ENCODE measurements at places on chromosomes 2 and 18.
A peak's percentile ranks its signal among the peaks of the same experiment; 100 is the strongest.

DNA sequence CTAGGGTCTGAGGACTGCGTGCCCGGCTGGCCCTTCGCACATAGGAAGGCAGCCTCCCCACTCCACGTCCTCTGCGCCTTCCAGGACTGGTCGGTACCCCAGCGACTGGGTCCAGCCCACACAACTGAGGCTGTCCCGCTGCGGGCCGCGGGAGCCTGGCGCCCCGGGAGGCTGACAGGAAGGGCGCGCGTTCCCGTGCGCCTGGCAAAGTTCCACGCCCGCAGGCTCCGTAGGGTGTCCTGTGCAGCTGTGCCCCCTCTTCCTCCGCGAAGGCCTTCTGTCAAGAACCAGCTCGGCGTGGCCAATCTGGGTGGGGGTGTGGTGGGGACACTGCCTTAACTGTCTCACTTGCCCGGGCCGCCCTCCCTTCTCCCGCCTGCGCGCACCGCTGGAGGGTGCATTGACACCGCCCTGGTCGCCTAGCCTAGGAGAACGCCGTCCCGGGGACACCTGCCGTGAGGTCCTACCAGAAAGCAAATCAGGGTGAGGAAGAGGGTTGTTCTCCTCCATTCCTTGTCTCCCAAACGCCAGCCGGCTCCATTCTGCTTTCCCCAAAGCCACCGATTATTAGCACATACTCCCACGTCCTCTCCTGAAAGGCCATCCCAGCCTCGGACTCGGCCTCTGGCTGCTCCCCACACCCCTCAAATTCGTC, 618 bp upstream of the LYPD1 start:
- no peak for DNase-seq

GRCh38 chr2:163198972-163199371, 360.4 kb upstream of the KCNH7 start:
- no peak for DNase-seq

DNA sequence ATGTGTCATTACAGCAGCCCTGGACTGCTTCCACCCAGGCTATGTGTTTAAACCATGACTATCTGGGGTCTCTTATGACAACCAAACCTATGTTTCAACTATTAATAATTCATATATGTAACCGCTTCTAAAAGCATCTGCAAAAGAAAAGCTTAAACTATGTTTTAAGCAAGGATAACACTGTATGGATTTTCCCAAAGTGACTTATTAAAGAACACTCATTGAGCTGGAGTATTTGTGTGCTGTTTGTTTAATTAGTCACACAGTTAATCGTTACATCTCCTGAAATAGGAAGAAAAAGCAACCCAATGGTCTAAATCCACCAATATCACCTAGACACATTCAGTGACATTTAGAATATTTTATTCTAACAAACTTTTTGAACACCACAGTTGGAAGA, 51.3 kb downstream of the TMEM163 start:
- DNase-seq: no peak

DNA sequence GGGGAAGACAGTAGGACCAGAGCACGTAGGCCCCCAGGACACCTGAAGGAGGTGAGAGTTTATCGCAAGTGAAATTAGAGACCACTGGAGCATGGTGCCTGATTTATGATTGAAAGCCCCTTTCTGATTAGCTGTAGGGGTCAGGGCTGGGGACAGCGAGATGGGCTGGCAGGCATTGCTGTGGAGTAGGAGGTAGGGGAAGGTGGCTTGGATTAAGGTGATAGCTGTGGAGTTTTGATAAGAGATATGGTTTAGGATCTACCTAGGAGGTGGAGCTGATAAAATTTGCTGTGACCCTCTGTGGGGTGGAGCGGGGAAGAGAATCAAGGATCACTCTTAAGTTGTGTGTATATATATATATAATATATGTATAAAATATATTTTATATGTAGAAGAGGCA, 157.5 kb downstream of the CD8B2 start:
- DNase-seq: no peak

- DNase-seq: no peak
These were observed 12.2 kb upstream of the COL5A2 start for GRCh38 chr2:189191766-189192165.

- peak; percentile 23 for DNase-seq
These were observed 2.0 kb downstream of the OTOS start for GRCh38 chr2:240138254-240138984.

- no peak for DNase-seq
These were observed 130.0 kb upstream of the RND3 start for GRCh38 chr2:150617351-150617978.

DNA sequence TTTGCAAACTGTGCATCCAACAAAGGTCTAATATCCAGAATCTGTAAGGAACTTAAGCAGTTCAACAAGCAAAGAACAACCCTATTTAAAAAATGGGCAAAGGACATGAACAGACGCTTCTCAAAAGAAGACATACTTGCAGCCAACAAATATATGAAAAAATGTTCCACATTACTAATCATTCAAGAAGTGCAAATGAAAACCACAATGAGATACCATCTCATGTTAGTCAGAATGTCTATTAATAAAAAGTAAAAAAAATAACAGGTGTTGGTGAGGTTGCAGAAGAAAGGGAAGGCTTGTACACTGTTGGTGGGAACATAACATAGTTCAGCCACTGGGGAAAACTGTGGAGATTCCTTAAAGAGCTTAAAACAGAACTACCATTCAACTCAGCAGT, 126.2 kb downstream of the NAT8 start:
- no peak for DNase-seq

- no peak for DNase-seq
These were observed 142.6 kb downstream of the MEIS1 start for GRCh38 chr2:66577321-66578053.

GRCh38 chr2:36820942-36821605, 124.6 kb downstream of the VIT start:
- no peak for DNase-seq
